ENCODE measurements at places on chromosomes 5 and 9.

GRCh38 chr5:9690751-9691150, 60.6 kb upstream of the TAS2R1 start:
- no peak overlapping the region for H3K4me3 ChIP-seq
- H3K4me1 ChIP-seq = no peaks in the 10 kb centered on the region
- H3K27ac ChIP-seq = no peak overlapping the region
- no peaks in the 10 kb centered on the region for H3K36me3 ChIP-seq
- no peaks in the 10 kb centered on the region for H3K27me3 ChIP-seq

GRCh38 chr9:16179566-16179965, 626.7 kb downstream of the CCDC171 start:
- no peak overlapping the region for H3K4me3 ChIP-seq
- no peak overlapping the region for H3K27ac ChIP-seq
- H3K36me3 ChIP-seq = no peaks in the 10 kb centered on the region
- no peak for DNase-seq
- H3K4me1 ChIP-seq = no peaks in the 10 kb centered on the region

DNA sequence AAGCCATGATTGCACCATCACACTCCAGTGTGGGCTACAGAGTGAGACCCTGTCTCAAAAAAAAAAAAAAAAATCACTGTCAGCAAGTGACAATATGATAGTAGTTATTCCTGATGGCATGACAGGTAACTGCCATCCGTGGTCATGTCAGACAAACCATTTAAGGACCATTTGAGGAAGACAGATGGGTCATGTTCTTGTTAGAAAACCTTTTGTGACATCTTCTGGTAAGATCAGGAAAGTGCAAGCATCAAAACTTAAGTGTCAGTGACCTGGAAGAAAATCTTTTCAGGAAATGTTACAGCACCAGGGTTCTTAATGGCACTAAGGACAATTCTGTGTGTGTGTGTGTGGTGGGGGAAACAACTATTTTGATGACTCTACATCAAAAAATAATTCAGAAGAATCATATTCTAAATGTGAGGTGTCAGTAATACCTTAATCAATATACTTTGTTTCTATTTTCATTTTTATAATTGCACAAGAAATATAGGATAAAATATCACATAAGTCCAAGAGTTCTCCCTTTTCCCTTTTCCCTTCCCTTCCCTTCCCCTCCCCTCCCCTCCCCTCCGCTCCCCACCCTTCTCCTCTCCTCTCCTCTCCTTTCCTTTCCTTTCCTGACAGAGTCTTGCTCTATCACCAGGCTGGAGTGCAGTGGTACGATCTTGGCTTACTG, 17.8 kb downstream of the SLC38A9 start:
- peak overlapping the region; percentile 72 for H3K27ac ChIP-seq
- H3K36me3 ChIP-seq = peaks cover 11% of the 10 kb centered on the region
- no peak for DNase-seq
- no peaks in the 10 kb centered on the region for H3K27me3 ChIP-seq
- no peaks in the 10 kb centered on the region for H3K4me1 ChIP-seq

- no peak overlapping the region for H3K4me3 ChIP-seq
- H3K36me3 ChIP-seq = peaks cover 3% of the 10 kb centered on the region
- DNase-seq = no peak
- no peaks in the 10 kb centered on the region for H3K4me1 ChIP-seq
- H3K27me3 ChIP-seq = peaks cover 17% of the 10 kb centered on the region
- H3K27ac ChIP-seq = no peak overlapping the region
Measured at GRCh38 chr9:87319656-87320055, 178.0 kb upstream of the DAPK1 start.

DNA sequence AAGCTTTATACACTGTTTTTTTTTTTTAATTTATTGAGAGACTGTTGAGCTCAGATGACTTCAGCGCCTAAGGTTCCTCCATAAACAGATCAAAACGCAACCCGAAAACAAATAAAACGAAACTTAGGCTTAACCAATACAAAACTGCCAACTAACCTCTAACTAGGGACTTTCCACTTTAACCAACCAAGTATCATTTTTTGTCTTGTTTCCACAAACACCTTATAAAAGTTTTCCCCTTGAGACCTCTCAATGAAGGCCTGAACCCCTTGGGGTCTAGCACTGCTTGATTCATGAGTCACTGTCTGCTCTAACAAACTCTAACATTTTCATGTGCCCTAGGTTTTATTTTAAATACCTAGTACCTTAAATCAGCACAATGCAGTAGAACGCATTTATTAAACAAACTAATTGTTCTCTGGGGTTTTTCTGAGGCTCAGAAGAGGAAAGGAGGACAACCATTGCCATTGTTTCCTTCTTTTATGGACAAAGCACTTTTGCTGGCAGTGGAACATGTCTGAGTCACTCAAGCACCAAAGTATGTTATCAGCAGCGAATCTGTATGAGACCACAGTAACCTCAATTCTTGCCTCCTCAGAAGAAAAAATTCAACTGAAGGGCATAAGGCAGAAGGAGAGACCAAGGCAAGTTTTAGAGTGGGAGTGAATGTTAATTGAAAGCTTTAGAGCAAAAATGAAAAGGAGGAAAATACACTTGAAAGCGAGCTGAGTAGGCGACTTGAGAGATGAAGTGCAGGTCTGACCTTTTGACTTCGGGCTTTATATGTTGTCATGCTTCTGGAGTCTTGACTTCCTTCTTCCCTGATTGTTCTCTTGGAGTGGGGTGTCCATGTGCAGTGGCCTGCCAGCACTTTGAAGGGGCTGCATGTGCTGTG, 97.7 kb upstream of the HCN1 start:
- H3K4me3 ChIP-seq = no peak overlapping the region

GRCh38 chr5:14678773-14679334, 14.3 kb downstream of the OTULIN start:
- DNase-seq = no peak
- H3K27me3 ChIP-seq = no peaks in the 10 kb centered on the region
- H3K4me1 ChIP-seq = peaks cover 31% of the 10 kb centered on the region
- peak overlapping the region; percentile 35 for H3K27ac ChIP-seq
- no peak overlapping the region for H3K4me3 ChIP-seq

GRCh38 chr5:111950660-111951059, 193.7 kb upstream of the NREP start:
- no peaks in the 10 kb centered on the region for H3K27me3 ChIP-seq
- H3K27ac ChIP-seq = no peak overlapping the region
- H3K36me3 ChIP-seq = no peaks in the 10 kb centered on the region
- H3K4me1 ChIP-seq = no peaks in the 10 kb centered on the region
- no peak overlapping the region for H3K4me3 ChIP-seq
- no peak for DNase-seq

- H3K4me1 ChIP-seq = no peaks in the 10 kb centered on the region
- DNase-seq = no peak
- no peak overlapping the region for H3K27ac ChIP-seq
Measured at GRCh38 chr9:99577351-99577750, 244.3 kb upstream of the NR4A3 start.

DNA sequence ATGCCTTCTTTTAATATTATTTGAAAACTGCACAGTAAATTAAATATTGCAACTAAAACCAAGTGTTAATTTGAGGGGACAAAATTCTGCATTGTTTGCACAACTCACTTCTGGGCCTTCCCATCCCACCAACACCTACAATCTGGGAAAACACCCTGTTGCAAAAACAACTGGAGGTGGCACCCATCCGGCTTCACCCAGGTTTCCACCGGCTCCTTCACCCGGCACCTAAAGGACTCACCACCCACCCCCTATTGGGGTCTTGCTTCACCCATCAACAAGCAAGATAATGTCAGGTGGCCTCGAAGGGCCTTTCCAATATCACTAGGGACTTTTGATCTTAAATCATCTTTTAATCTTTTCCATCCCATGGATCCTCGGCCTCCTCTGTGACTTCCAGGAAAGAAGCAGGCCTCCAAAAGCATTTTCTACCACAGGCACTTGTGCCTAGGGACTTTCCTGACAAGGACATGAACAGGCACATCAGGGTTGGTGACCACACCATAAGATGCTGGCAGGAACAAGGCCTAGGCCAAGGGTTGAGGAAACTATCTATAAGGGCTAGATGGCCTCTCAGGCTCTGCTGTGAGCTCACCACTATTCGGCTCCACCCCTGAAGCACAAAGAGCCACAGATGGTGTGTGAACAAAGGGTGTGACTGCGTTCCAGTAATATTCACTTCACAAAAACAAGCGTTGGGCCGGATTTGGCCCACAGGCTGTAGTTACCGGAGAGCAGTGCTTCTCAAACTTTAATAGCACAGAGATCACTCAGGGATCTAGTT, 205.1 kb downstream of the AUH start:
- peak overlapping the region; percentile 80 for H3K27ac ChIP-seq
- no peak for DNase-seq
- H3K36me3 ChIP-seq = peaks cover 5% of the 10 kb centered on the region

GRCh38 chr5:60822285-60822556, 21.8 kb downstream of the ELOVL7 start:
- H3K4me1 ChIP-seq = no peaks in the 10 kb centered on the region
- no peak for DNase-seq
- H3K27me3 ChIP-seq = peaks cover 5% of the 10 kb centered on the region
- no peak overlapping the region for H3K27ac ChIP-seq
- H3K4me3 ChIP-seq = no peak overlapping the region

- peaks cover 45% of the 10 kb centered on the region for H3K36me3 ChIP-seq
- H3K4me3 ChIP-seq = peak overlapping the region; percentile 85
- no peak for DNase-seq
- no peak overlapping the region for H3K27ac ChIP-seq
- no peaks in the 10 kb centered on the region for H3K27me3 ChIP-seq
- H3K4me1 ChIP-seq = peaks cover 5% of the 10 kb centered on the region
Measured at GRCh38 chr9:137255448-137256114, 454 bp downstream of the NELFB start.

GRCh38 chr5:129716235-129716634, 31.7 kb upstream of the MINAR2 start:
- H3K4me3 ChIP-seq = no peak overlapping the region
- no peaks in the 10 kb centered on the region for H3K4me1 ChIP-seq
- no peak overlapping the region for H3K27ac ChIP-seq
- H3K36me3 ChIP-seq = peaks cover 3% of the 10 kb centered on the region
- no peak for DNase-seq

DNA sequence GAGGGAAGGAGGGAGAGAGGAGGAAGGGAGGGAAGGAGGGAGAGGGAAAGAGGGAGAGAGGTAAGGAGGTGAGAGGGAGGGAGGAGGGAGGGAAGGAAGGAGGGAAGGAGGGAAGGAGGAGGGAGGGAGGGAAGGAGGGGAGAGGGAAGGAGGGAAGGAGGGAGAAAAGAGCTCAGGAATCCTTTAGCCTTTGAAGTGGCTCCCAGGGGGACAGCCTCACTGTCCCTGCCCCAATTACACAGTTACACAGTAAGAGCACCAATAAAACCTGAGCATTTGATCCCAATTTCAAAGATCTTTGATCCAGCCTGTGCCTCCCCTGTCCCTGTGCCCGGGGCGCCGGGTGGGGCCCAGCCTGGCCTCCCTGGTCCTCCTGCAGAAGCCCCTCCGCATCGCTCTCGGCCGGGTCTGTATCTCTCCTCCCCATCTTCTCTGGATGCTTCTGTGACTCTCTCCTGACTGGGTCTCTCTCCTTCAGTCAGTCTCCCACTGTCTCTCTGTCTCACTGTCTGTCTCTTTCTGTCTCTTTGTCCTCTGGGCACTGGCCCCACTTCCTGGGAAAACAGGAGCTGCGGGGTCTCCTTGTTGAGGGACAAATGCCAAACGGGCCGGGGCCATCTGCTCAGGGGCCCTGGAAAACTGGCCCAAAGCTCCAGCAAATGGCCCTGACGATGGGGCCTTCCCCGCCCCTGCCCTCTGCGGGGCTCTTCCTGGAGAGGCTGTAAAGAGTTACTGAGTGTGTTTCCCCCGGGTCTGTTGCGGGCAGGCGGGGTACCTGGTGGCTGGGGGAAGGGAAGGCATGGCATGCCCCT, 54.2 kb upstream of the EGFL7 start:
- peaks cover 6% of the 10 kb centered on the region for H3K4me1 ChIP-seq
- H3K27ac ChIP-seq = peak overlapping the region; percentile 7
- no peaks in the 10 kb centered on the region for H3K36me3 ChIP-seq
- no peak overlapping the region for H3K4me3 ChIP-seq
- peaks cover 45% of the 10 kb centered on the region for H3K27me3 ChIP-seq

DNA sequence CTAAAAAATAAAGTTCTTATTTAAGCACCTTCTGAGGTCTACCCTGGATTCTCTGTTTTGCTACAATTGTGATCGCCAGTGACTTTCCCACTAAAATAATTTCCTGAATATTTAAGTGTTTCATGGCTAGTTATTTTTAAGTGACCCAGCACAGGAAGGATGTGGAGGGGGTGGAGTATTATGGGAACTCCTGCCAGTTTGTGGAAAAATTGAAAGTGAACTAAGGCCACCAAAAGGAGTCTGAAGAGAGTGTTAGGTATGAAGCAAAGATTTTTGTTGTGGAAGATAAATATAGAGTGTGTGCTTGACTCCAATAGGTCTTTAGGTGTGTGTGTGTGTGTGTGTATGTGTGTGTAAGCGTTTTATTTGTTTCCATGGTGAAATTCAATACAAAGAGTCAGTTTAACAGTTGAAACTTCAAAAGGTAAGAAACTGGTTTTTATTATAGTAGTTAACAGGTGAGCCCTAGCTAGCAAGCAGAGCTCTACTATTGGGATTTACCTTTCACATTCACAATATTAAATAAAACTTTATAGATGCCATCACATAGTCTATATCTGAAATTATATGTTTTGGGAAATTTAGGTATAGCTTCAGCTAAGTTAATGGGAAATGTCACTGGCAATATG, 25.6 kb downstream of the RASGRF2 start:
- H3K27me3 ChIP-seq = no peaks in the 10 kb centered on the region
- H3K36me3 ChIP-seq = no peaks in the 10 kb centered on the region
- H3K27ac ChIP-seq = no peak overlapping the region

- H3K27me3 ChIP-seq = peaks cover 47% of the 10 kb centered on the region
- no peaks in the 10 kb centered on the region for H3K4me1 ChIP-seq
- no peak for DNase-seq
- H3K4me3 ChIP-seq = no peak overlapping the region
- H3K27ac ChIP-seq = no peak overlapping the region
Measured at GRCh38 chr9:86854898-86855523, 92.3 kb downstream of the GAS1 start.

GRCh38 chr5:27437594-27438200, 399.3 kb upstream of the CDH9 start:
- H3K36me3 ChIP-seq = no peaks in the 10 kb centered on the region
- no peaks in the 10 kb centered on the region for H3K4me1 ChIP-seq
- no peak overlapping the region for H3K4me3 ChIP-seq
- H3K27ac ChIP-seq = no peak overlapping the region

- no peak for DNase-seq
- H3K27ac ChIP-seq = no peak overlapping the region
- H3K4me1 ChIP-seq = peaks cover 14% of the 10 kb centered on the region
- H3K4me3 ChIP-seq = no peak overlapping the region
- H3K27me3 ChIP-seq = peaks cover 3% of the 10 kb centered on the region
- no peaks in the 10 kb centered on the region for H3K36me3 ChIP-seq
Measured at GRCh38 chr9:136669791-136670464, 7.2 kb downstream of the EGFL7 start.

DNA sequence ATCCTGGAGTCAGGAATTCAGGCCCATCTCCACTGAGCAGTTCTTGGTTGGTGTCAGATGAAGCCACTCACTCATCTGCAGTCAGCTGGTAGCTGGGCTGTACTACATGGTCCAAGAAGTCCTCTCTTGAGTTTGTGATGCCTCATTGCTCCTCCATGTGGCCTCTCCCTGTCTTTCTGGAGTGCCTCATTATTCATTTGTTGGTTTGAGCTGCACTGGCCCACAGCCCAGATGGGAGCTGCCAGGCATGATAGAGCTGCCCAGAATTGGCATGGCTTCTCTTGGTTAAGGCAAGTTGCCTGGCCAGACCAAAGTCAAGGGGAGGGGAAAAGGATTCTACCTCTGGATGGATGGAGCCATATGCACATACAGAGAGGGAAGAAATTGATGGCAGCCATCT, 8.0 kb downstream of the PTCD2 start:
- peaks cover 33% of the 10 kb centered on the region for H3K36me3 ChIP-seq
- DNase-seq = no peak
- no peaks in the 10 kb centered on the region for H3K27me3 ChIP-seq
- H3K27ac ChIP-seq = no peak overlapping the region
- H3K4me1 ChIP-seq = no peaks in the 10 kb centered on the region

Measured in effector memory CD8-positive, alpha-beta T cell (primary cell).